ENCODE measurements at places on chromosomes 5 and 9.

- DNase-seq = no peak
These were observed 148.4 kb downstream of the NFIB start for GRCh38 chr9:14165376-14166035.

DNA sequence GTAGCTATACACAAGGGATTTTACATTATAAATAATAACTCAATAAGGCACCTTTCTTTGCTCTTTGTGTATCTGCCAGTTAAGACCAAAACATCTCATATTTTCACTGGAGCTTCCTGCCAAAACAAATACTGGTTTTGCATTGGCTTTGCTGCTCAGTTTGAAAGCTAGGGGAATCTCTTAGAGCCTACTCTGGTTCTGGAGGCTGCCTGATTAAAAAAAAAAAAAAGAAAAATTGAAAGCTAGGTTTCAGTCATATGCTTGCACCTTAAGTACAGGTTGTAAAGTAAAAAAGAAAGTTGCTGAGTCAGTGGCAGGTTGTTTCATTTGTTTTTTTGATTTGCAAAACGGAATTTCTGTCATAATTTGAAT lies 2.3 kb downstream of the DENND4C start:
- no peak for DNase-seq

DNA sequence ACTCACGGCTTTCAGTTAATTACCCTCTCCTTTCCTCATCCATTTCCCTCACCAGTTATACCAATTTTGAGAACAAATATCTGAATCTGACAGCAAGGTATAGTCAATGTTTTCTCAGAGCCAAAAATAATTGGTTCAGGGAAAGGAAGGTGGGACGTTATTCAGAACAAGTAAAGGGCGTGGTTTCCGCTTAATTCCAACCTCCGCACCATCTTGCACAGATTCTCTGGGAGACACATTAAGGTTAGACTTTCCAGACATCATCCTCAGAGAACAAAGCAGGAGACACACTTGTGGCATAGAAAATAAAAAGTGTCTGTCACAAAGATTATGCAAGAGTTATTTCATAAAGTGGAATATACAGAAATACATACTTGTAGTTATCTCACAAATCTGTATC lies 441.2 kb downstream of the IRX1 start:
- DNase-seq = no peak

DNA sequence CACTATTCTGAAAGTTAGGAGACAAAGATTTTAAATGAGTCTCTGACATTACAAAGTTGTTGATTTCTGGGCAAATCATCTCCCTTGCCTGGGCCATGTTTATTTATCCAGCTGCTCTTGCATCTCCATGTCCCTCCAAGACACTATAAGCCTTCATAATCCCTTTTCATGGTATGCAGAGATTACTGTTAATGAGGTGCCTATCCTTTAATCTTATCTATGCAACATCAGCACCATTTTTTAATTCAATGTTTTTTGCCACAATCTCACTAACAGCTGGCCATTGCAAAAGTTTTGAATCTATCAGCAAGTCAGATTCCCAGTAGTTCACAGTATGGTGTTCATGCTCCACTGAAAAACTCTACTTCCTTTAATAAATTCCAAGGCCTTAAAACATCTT lies 108.5 kb upstream of the PTPRD start:
- no peak for DNase-seq

DNA sequence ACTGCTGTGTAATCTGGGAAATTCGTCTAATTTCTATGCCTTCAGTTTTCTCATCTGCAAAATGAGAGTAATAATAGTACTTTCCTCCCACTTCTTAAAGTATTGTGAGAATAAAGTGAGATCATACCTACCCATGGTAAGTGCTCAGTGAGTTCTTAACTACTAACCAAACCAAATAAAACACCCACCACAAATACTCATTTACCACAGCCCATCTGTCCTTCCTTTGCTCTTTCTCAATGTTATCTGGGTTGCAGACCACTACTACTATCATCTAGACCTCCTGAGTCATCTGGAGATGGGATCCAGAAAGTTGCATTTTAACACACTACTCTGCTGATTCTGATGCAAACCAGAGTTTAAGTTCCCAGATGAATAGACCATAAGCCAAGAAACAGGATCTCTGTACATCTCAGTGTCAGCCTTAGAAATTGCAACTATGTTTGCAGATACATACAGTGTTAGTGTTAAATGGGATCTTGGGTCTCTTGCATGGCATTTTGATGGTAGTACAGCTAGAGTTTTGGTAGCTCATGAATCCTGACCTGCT lies 105.4 kb upstream of the ATP10B start:
- no peak for DNase-seq

DNA sequence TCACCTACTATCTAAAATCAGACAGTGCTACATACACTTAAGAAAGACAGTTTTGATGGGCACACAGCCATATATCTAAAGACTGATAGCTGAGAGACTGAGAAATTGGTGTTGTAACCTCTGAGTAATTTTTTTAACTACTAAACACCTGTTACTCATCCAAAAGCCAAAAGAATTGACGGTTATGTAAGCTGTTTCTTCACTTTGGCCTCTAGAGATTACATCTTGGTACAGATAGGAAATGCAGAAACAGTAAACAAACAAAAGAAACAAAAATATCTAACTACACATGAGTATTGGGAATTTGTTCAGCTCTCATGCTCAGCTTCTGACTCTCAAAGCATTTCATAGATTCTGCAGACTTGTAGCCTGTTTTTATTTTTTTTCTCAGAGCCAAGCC lies 152.1 kb upstream of the GAS1 start:
- no peak for DNase-seq

- DNase-seq = no peak
These were observed 1897.5 kb downstream of the EFNA5 start for GRCh38 chr5:105773241-105773640.

GRCh38 chr5:63655043-63655442 lies 307.2 kb downstream of the HTR1A start:
- DNase-seq = no peak

DNA sequence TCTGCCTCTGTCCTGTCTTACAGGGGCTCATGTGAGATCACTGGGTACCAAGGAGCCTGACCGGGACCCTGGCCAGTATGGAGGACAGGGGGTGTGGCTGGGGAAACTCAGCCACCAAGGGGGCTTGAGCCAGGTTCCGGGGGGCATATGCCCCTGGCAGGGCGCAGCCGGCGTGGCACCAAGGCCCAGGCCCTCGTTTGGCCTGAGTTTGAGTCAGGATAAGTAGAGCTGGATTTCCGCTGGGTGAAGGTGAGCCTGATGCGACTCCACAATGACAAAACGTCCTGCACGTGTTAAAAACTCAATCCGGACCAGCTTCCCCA lies 616 bp upstream of the TSPAN17 start:
- DNase-seq = no peak

DNA sequence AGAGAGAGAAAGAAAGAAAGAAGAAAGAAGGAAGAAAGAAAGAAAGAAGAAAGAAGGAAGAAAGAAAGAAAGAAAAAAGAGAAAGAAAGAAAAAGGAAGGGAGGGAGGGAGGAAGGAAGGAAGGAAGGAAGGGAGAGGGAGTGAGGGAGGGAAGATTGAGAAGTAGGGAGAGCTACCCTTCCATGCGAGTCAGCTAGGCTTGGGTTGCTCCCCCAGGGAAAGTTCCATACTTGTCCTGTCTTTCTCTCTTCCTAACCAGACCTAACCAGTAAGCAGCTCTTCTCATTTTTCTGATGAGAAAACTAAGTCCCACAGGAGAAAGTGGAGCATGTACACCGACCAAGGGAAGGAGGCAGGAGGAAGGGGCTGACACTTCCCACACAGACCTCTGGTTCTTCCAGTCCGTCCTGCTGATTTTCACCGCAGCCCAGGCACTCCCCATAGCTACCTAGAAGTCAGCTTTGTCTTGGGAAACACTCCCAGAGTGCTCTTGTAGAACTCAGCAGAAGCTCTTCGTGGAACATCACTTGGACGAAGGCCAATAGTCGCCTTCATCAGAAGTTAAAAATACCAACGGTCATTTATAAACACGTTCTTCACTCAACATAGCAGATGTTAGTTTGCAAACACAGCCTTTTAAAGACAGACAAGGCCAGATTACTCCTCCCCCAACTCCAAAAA lies 29.0 kb upstream of the ENTREP1 start:
- no peak for DNase-seq

DNA sequence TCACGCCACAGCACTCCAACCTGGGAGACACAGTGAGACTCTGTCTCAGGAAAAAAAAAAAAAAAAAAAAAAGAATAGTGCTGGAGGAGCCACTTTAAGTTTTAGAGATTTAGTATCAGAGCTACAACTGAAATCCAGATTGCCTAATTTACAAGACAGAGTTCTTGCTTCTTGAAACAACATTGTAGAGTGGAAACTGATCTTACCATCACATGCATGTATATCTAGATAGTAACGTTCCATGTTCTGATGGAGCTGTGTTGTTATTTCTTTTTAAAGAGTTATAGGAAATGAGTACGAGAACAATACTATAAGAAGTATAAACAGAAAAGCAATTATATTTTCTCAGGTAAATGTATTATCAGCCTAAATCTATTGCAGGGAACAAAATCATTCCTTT lies 48.9 kb downstream of the TBCA start:
- DNase-seq = no peak

GRCh38 chr5:174585472-174585871 lies 138.9 kb upstream of the MSX2 start:
- no peak for DNase-seq

- peak; percentile 97 for DNase-seq
These were observed 55.8 kb downstream of the ASS1 start for GRCh38 chr9:130500340-130501180.

- no peak for DNase-seq
These were observed 83.9 kb downstream of the PRLR start for GRCh38 chr5:35146406-35146805.

GRCh38 chr9:137530331-137530730 lies 19.9 kb downstream of the PNPLA7 start:
- no peak for DNase-seq

All from NCI-H2171 (cell line).